Neural cell (in vitro differentiated cells): ENCODE measurements at places on chromosomes 4 and X. TPM values are rescaled to one million over a fixed set of nuclear protein-coding genes. Genes with fewer than 3 reads are reported as not detected.

The MAGIX gene
- polyA plus RNA-seq: 4.2 and 12.2 TPM in 2 replicates

The MAGEA12 gene
- polyA plus RNA-seq: not detected in 2 replicates

The SOX3 gene
- polyA plus RNA-seq: 0.26 and 1.2 TPM in 2 replicates

The FGFBP1 gene
- not detected in 2 replicates for polyA plus RNA-seq

The CENPI gene
- 1.7 and 1.8 TPM in 2 replicates for polyA plus RNA-seq

The LRCH2 gene
- polyA plus RNA-seq: 43.3 and 46.6 TPM in 2 replicates

The SPOCK3 gene
- 7.7 and 7.9 TPM in 2 replicates for polyA plus RNA-seq

The SORBS2 gene
- 46.0 and 56.1 TPM in 2 replicates for polyA plus RNA-seq

The SPATA18 gene
- polyA plus RNA-seq: 0.09 and 0.16 TPM in 2 replicates

The IQCM gene
- polyA plus RNA-seq: not detected in 2 replicates

The ACE2 gene
- polyA plus RNA-seq: 0.64 TPM in 1 of 2 replicates, not detected in the other

The RAB39B gene
- polyA plus RNA-seq: 26.2 and 27.4 TPM in 2 replicates

The AFM gene
- polyA plus RNA-seq: not detected in 2 replicates

The MRFAP1L1 gene
- 421 and 438 TPM in 2 replicates for polyA plus RNA-seq

The MAGEE2 gene
- 0.28 TPM in 1 of 2 replicates, not detected in the other for polyA plus RNA-seq

The CPZ gene
- polyA plus RNA-seq: not detected in 2 replicates

The STAG2 gene
- 25.3 and 26.5 TPM in 2 replicates for polyA plus RNA-seq

The MAGT1 gene
- polyA plus RNA-seq: 2.5 and 3.6 TPM in 2 replicates

The BOD1L1 gene
- polyA plus RNA-seq: 42.3 and 43.3 TPM in 2 replicates

The CWH43 gene
- polyA plus RNA-seq: not detected in 2 replicates

The NSUN7 gene
- 0.51 and 3.8 TPM in 2 replicates for polyA plus RNA-seq

The LEF1 gene
- polyA plus RNA-seq: 0.60 and 0.78 TPM in 2 replicates
